ENCODE measurements at places on chromosomes 2 and 18.

- DNase-seq: no peak
Observed at GRCh38 chr2:234996069-234996940, 44.5 kb downstream of the SH3BP4 start.

DNA sequence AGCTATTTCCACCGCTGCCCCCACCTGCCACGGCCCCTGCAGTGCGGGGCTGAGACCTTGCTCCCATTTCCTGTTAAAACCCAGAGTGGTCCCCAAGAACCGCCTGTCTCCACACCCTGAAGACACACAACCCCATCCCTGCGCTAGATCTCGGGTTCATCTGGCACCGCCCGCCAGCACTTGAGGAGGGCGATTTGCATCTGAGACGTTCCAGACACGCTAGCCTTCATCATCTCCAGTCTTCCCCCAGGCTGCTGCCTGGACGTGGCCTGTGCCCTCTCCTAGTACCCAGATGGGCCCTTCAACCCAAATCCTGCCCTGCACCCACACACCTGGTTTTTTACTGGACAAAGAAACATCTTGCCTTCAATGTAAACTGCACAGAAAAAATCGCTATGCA lies 49.8 kb downstream of the SLC66A2 start:
- DNase-seq: no peak

DNA sequence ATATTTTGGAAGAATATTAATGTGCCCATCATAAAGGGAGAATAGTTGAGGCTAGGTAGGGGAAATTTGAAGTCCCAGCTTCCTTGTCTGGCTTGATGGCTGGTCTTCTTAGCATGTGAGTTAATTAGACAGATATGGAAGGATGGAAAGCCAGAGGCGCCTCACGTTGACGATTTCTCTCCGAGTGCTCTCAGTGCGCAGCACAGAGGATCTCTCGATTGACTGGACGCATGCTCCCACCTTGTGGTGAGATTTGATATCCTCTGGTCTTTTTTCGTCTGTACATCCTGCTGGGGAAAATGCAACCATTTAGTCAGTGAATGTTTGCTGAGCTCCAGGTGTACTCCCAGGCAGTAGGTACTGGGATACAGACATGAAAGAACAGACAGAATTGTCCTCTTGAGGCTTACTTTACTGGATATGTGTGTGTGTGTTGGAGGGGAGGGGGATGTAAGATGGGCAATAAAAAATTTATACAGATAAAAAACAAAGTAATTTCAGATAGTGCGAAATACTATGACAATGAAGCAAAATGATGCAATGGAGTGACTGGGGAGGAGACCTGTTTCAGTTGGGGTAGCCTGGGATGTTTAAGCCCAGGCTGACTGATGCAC lies 66.9 kb upstream of the ZNG1B start:
- peak; percentile 64 for DNase-seq

DNA sequence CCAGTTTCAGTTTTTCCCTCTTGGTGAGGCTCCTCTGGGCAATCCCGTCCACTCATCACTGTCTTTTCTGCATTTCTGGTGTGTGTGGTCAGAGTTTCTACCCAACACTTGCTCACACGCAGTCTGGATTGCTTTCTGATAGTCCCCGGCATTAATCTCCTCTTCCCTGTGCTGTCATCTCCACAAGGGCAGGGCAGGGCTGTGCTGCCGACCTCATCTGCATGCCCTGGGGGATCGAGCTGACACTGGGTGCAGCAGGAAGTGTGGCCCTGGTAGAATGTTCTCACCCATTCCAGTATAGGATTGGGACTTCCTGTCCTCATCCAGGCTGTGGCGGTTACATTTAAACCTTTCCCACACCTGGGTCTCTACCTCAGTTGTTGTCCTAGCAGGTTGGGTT lies 80.0 kb upstream of the FAM136A start:
- DNase-seq: no peak

DNA sequence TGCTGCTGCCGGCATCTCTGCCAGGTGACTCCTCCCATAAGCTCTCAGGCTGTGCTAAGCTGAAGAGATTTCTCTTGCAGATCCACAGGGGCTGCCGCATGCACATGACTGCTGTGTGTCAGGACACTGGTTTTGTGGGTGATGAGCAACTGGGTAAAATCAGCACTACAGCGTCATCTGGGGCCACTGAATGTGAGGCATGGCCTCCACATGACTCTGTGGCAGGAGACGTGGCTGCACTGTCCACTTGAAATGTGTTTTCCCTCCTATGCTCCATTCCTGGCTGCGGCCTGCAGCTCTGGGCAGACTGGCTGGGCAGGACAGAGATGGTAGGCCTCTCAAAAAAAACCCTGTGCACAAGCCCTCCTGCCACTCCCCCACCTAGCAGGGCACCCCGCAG lies 63.6 kb downstream of the MARCO start:
- no peak for DNase-seq

DNA sequence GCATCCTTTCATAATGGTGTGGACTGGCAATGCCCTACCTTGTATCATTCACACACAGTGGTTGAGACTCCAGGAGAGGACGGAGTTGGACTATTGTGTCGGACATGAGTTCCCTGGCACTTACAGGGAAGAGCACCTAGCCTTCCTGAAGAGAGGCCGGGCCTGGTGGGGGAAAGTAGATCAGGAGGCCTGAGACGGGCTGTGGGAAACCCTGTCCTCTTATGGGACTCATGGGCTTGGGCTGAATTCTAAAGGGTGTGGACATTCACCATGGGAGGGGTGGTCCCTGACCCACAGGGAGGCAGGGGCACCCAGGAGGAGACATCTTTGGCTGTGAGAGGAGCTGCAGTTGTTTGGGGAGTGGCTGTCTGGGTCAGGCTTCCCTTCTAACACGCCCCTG lies 286.5 kb downstream of the PHLPP1 start:
- DNase-seq: no peak

DNA sequence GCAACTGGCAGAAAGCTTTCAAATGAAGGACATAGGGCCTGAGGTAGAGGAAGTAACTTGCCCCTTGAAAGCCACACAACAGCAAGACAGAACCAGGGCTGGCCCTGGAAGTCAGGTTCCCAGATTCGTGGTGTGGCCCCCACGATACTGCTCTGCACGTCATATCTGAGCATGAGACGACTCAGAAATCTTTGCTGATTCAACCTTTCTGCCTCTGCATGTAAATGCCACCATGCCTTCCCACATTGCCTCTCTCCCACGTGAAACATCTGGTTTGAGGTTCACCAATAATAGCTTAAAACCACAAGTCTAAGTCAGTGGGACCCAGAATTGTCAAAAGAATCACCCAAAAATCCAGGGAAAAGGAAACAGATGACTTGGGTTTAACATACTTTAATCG lies 214.0 kb upstream of the TRIB2 start:
- peak; percentile 57 for DNase-seq

Measured in stimulated activated CD4-positive, alpha-beta T cell treated with anti-CD3 and anti-CD28 coated beads, Interleukin-2, amount 100 ng/mL, for 24 hours (primary cell).